ENCODE measurements at places on chromosomes 1 and 21.

DNA sequence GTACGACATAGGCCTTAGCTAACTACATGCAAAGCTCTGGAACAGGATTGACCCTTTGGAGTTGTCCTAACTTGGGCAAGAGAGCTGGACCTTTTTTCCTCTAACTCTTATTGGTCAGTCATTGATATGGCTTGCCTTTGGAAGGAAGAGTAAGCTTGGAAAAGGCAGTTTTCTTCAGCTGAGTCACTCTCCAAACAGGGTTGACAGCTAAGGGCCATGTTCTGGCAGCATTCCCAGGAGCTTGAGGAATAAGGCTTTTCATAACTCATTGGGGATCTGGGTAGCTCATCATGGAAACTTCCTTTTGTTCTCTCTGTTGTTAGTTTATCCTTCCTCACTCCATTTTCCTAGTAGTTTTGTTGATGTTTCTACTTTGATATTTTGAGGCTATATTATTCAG lies 14.5 kb upstream of the ERRFI1 start:
- H3K4me1 ChIP-seq: no peaks in the 10 kb centered on the region
- H3K27me3 ChIP-seq: no peaks in the 10 kb centered on the region
- H3K4me3 ChIP-seq: no peak overlapping the region
- peak overlapping the region; percentile 48 for H3K27ac ChIP-seq
- H3K36me3 ChIP-seq: no peaks in the 10 kb centered on the region

- H3K27ac ChIP-seq: peak overlapping the region; percentile 41
- H3K27me3 ChIP-seq: no peaks in the 10 kb centered on the region
- peaks cover 37% of the 10 kb centered on the region for H3K4me1 ChIP-seq
- no peaks in the 10 kb centered on the region for H3K36me3 ChIP-seq
These were observed 18.3 kb downstream of the IL6R start for GRCh38 chr1:154423304-154423987.

GRCh38 chr1:110243574-110243973 lies 33.5 kb downstream of the KCNC4 start:
- no peak for DNase-seq
- H3K27ac ChIP-seq: no peak overlapping the region
- no peaks in the 10 kb centered on the region for H3K36me3 ChIP-seq

DNA sequence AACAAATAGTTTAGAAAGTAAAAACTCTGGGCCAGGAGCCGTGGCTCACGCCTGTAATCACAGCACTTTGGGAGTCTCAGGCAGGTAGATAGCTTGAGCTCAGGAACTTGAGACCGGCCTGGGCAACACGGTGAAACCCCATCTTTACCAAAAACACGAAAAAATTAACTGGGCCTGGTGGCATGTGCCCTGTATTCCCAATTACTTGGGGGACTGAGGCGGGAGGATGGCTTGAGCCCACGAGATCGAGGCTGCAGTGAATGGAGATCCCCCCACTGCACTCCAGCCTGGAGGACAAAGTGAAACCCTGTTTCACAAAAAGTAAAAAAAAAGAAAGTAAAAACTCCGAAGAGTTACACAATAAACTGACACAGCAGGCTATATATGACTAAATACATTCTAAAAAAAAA lies 10.6 kb downstream of the CEP170 start:
- no peaks in the 10 kb centered on the region for H3K27me3 ChIP-seq
- no peak overlapping the region for H3K27ac ChIP-seq
- no peaks in the 10 kb centered on the region for H3K36me3 ChIP-seq
- no peaks in the 10 kb centered on the region for H3K4me1 ChIP-seq
- no peak overlapping the region for H3K4me3 ChIP-seq

DNA sequence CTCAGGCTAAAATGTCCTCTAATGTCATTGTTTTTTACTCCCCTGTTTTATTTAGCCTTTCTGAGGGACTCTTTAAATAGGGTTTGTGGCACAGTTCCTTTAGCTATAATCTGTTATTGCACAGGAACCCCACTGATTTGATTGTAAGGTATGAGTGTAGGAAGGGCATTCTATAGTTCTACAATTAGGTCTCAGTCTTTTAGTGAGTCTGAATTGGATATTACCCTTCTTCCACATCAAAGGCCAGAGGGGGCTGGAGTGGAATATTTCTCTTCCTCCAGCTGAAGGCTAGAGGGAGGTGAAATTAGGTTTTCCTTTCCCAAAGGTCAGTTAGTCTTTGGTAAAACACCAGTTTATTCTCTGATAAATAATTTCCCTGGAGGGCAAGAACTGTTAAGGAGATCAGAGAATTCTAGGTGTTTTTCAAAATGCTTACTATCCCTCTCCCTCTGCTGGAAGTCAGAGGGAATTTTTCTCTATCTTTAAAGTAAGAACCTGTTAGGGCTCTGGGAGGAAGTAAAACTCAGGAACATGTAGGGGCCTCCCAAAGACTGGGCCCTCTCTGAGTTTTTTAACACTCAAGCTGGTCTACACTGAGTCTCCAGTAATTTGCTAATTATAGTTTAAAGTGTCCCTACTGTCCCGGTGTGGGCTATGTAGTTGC lies 176.3 kb upstream of the ZNHIT6 start:
- no peaks in the 10 kb centered on the region for H3K4me1 ChIP-seq
- no peaks in the 10 kb centered on the region for H3K36me3 ChIP-seq
- no peaks in the 10 kb centered on the region for H3K27me3 ChIP-seq
- H3K27ac ChIP-seq: no peak overlapping the region
- no peak overlapping the region for H3K4me3 ChIP-seq
- DNase-seq: no peak
